ENCODE measurements at places on chromosomes 16 and 17.
A peak's percentile ranks its signal among the peaks of the same experiment; 100 is the strongest.

DNA sequence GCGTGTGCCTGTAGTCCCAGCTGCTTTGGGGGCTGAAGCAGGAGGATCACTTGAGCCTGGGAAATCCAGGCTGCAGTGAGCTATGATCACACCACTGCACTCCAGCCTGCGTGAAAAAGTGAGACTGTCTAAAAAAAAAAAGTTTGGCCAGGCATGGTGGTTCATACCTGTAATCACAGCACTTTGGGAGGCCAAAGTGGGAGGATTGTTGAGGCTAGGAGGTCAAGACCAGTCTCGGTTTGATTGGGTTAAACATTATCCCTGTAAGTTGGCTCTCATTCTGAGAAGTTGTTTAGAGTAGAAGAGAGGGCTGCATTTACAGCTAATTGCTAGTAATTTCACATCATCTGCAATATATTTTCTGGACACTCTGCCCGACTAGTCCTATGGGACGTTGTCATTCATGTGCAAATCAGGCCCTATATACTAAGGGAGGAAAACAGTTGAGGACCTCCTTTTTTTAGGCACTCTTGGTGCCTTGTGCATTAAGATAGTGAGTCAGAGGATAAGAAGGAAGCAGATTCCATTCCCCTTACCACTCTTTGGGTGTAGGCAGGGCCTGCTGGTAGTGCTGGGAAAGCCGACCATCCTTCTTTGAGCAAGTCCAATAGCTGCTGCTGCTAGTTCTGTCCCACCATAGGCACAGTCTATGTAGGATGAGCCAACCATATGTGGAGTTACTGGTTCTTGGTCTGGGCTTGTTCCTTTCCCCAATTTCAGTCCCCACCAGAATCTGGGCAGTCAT, 18.7 kb downstream of the HMOX2 start:
- DNase-seq: no peak

DNA sequence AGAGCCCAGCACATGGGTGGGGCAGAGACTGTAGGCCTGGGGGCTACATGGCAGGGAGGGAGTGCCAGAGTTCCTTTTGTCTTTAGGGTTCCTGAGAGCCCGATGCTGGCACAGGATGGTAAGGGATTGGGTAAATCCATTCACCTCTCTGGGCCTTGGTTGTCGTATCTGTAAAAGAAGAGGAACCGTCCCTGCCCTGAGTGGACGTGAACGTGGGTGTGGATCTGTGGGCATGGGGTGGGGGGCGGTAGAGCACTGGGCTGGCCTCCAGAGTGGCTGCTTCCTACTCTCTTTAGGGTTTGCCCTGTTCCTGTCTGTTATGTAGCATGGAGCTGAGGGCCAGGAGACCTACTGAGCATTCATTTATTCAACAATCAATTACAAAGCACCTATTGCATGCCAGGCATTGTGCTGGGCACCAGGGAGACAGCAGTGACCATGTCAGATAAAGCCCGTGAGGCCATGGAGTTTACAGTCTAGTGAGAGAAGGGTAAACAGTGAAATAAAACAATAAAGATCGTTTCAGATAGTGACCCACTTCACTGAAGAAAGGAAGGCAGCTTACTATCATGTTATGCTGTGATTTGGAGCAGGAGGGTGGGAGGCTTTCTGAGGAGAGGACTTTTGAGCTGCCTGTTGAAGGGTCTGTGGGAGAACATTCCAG, 13.1 kb upstream of the TCAP start:
- DNase-seq: no peak

DNA sequence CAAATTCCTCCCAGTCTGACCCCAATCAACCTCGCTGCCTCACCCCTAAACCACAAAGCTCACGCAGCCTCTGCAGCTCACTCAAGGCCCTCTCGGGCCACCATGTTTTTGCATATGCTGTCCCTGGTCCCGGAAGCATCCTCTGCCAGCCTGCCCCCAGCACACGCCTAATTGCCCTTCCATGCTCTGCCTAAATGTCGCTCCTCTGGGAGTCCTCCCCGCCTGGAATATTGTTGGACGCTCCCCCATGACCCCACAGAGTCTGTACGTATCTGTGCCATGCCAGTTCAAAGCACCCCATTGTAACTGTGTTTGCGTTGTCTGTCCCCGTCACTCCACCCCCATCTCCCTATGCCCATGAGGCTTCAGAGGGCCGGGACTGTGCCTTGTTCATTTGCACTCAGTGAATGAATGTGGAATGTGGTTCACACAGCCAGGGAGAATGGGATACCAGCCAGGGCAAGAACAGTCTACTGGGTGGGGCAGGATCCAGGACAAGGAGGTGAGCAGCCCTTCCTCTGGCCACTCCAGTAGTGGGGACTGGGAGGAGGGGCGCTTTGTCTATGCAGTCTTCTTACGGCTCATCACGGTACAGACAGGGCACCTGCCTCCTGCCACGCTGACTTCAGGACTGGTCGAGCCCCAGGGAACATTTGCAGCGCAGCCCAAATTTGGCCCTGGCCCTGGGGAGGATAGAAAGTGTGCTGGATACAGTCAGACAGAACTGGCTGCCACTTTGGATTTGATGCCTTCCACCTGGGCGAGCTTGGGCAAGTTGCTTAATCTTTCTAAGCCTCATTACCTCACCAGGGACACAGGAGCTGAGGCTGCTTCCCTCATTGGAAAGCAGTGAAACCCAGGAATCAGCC, 48.5 kb downstream of the NOS2 start:
- DNase-seq: no peak

GRCh38 chr17:57016764-57017116, 38.8 kb downstream of the SCPEP1 start:
- DNase-seq: no peak

DNA sequence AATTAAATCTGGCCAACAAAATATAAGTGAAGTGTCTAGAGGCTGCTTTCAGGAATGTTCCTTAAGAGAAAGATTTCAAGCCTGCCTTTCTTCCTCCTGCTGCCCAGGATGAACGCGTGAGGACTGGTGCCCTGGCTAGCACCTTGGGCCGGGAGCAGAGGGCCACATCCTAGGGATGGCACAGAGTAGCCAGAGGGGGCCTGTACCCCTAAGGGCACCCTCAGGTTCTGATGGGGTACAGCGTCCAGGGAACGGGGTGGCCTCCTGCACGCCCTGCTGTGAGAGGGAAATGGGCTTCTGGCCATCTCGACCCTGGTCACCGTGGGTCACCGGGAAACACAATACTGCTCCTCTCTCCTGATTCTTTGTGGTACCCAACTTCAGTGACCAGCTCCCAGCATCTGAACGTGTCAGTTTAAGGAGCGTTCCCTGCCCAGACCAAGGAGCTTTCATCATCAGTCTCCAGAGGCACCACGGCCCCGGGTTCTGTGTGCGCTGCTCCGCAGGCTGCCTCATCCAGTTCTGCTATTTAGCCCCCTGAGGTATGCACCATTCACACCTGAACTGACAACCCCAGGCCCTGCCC, 40.3 kb downstream of the MAP1LC3B start:
- DNase-seq: no peak

GRCh38 chr17:512926-513325, 160.3 kb upstream of the RPH3AL start:
- DNase-seq: peak; percentile 58

DNA sequence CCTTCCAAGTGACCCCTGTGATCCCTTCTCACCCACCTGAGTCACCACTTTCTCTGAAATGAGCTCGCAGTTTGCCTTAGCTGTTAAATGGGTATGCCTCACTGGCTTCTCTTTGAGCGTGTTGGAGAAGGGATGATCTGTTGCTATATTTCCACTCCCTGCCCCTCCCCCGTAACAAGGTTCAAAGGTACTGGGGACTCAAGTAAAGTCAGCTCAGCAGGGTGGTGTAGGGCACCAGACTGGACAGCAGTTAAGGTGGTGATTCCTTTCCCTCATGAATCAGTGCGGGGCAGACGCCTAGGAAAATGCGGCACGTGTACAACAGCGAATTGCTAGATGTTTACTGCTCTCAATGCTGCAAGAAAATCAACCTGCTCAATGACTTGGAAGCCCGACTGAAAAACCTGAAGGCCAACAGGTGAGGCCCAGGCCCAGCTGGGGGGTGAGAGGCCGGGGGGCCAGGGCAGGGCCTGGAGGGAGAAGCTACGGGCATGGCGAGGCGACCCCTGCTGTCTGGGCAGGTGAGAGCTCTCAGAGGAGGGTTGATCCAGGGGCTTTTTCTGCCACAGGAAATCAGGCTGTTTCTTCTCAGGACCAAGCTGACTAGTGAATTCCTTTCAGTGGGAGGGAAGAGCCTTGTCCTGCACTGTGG, 130.3 kb downstream of the RAB11FIP4 start:
- DNase-seq: no peak

GRCh38 chr16:10178080-10178479, 4.1 kb downstream of the GRIN2A start:
- DNase-seq: no peak

DNA sequence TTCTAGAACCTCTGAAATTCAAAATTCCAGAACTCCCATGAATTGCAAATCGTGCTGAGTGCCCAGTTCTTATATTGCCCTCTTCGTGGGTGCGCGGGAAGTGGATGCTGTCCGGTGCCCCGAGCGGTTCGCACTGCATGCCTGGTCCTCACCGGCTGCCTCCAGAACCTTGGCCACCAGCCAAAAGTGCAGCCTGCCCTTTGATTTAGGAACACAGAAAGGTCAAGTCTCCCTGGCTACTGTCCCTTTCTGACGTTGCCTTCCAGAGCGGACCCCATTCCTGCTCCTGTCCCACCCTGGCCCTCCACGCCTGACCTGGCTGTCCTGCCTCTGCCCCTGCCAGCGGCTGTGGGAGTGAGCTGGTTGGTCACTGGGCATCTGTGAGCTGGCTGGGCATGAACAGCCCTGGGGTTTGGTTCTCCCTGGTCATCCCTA, 9.7 kb downstream of the NEUROD2 start:
- DNase-seq: no peak

GRCh38 chr17:11023639-11024479, 186.0 kb upstream of the PIRT start:
- no peak for DNase-seq

DNA sequence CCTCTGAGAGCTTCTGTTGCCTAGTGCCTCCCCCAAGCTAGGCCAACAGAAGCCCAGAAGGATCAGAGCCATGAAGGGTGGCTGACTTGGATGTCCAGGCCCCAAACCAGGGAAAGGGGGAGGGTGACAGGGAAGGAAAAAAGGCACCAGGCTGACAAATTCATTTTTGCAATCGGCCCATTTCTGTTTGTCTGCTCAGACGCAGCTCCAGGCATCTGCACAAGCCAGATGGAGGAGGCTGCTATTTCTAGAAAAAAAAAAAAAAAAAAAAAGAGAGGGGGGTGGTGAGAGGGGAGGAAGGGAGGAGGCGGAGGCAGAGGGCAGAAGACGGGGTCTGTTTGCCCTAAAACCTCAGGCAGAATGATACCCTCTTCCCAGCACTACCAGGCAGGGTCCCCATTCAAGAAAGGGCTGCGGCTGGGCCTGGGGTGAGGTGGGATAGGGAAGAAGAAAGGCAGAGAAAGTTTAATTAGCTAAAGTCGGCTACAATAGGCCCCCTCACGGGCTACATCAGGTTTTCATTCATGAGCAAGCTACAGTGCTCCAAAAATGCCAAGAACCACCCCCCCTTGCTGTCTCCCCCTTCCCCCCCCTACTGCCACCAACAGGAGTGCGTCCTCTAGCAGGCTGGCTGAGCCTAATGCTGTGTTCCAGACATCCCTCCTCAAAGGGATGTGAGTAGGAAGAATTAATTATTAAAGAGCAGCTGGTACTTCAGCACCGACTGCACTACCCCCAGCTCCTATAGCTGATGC, 2.4 kb downstream of the HDAC5 start:
- no peak for DNase-seq

GRCh38 chr17:15006421-15007128, 258.6 kb downstream of the PMP22 start:
- DNase-seq: no peak

DNA sequence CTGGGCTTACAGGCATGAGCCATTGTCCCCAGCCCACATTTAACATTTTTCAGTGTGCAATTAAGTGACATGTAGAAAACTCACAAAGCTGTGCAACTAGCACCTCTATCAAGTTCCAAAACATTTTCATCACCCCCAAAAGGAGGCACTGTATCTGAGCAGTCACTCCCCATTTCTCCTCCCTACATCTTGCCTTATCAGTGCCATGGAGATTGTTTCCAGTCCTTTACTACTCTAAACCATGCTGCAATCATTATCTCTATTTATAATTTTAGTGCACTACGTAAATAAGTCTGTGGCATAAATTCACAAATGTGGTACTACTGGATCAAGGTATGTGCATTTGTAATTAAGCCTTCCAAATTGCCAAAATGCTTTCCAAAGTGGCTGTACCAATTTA, 7.6 kb downstream of the MRPS23 start:
- no peak for DNase-seq

DNA sequence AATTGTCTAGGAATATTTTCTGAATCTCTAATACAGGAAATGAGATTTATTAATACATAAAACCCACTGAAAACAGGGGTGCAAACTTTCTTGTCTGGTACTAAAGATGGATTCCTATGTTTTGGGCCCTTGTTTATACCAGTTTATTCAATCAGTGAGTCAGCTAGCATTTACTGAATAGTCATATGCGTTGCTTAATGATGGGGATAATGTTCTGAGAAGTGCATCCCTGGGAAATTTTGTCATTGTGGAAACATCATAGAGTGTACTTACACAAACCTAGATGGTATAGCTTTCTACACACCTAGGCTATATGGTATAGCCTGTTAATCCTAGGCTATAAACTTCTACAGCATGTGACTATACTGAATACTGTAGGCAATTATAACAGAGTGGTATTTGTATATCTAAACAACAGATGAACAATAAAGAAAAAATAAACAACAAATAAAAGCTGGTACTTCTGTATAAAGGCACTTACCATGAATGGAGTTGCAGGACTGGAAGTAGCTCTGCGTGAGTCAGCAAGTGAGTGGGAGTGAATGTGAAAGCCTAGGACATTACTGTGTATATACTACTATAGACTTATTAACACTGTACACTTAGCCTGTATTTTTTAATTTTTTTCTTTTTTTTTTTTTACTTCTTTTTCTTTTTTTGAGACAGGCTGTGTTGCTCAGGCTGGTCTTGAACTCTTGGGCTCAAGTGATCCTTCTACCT, 63.7 kb downstream of the SIAH1 start:
- no peak for DNase-seq

DNA sequence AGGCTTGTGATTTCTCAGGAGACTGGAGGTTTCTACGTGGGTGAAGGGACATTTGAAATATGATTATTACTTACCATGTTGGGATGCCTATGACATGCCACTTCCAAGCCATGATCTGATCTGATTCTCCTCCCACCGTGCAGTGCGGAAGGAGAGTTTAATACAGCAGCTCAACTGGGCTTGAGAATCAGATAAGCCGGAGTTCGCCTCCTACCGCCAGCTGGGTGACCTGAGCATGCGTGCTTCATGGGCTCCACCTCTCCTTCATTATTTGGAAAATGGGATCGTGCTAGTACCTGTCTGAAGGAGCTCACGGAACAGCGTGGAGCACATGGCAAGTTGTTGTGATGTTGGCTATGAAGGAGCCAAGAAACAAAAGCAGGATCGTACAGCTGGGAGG, 12.4 kb upstream of the TIMP2 start:
- DNase-seq: no peak

GRCh38 chr17:54887787-54888186, 12.9 kb upstream of the TOM1L1 start:
- DNase-seq: no peak

- no peak for DNase-seq
Measured at GRCh38 chr16:78962457-78962929, 638.0 kb downstream of the MAF start.

GRCh38 chr16:47779201-47780016, 318.3 kb downstream of the PHKB start:
- peak; percentile 90 for DNase-seq

All from posterior cingulate gyrus (tissue), 11 donors.